ENCODE measurements at places on chromosomes 5 and 9.

DNA sequence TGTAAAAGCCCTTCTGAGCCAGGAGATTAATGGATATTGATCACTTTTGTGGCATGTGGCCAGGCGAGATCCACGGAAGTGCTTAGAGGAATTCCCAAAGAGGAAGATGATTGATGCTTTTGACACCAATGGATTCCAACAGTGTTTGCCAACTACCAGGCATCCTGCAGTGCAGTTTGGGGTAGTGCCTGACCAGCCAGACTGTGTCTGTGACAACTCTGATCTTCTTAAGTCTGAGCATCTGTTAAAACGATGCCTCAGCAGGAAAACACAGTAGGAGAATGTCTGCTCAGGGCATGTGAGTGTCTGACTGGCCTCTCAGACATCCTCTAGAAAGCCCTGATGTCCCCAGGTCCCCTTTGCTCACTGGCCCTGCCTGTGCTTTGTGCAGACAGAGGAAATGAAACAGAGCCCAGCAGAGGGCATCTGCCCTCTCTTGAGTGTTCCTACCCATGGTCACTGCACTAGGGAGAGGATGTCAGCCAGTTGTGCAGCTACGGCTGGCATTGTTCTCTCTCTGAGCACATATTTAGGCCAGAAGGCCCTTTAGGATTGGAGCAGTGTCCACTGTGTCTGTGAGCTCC lies 57.0 kb downstream of the TRPC7 start:
- no peak for DNase-seq

DNA sequence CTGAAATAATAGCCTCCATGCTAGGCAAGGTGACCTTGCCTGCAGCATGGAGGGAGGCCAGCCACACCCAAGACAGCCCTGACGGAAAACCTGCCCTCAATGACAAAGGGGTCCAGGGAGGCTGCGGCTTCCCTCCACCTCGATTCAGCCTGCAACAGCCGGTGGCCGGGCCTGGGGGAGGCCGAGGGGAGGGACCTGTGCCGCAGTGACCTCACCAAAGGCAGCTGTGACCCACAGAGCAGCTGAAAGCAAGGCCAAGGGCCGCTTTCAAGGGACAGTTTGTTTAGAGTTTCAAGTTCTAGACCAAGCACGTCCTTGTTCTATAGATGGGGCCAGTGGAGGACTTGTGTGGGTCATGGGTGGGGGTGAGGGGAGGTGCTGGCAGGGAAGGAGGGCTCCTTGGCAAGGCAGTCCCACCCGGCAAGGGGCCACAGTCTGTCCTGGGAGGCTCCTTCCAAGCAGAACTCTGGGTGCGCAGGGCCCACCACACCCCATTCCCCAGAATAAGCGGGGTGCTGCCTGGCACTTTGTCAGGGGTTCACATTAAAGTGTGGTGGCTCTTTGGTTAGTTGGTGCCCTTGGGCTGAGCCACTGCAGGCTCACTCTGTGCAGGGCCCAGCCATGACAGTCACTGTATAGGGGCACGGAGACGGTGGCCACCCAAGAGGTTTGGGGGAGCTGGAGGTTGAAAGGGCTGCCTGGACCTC lies 226.5 kb downstream of the FANCC start:
- no peak for DNase-seq

- no peak for DNase-seq
Measured at GRCh38 chr9:83327323-83327722, 210.9 kb downstream of the FRMD3 start.

DNA sequence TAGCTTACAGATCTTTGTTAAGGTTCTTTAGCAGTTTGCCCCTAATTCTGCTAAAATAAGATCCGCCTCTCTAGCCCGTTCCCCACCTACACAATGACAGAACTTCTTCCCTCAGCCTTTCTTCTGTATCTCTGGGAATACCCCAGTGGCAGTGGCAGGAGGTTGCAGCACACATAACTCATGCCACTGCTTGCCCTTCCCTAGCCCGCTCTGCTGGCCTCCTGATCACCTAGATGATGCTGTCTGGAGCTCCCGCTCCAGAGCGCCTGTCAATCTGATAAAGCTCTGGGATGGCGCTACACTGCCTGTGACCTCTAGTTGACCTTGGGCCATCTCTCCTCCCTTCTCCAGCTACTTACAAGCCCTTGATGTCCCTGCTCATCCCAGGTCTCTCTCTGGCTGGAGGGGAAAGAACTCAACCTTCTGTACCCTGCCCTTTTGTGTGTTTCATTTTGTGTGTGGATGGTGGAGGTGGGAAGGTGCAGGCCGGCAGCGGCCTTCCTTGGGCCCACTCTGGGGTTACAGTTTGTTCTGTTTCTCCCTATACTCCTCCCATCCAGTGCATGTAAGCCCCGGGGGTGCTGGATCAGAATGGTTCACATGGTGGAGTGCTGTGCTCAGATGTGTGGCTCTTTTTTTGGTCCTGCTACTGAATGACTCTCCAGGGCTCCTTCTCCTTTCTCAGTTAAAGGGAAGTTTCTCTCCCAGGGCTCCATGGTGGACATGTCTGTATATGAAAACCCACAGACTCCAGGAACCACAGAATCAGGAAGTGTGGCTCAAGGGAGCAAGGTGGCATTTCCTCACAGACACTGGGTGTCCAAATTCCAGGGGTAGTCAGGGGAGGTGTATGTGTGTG lies 29.1 kb downstream of the MTX3 start:
- no peak for DNase-seq

- peak; percentile 15 for DNase-seq
Measured at GRCh38 chr5:135966165-135966564, 11.4 kb upstream of the LECT2 start.

All from Right ventricle myocardium inferior (tissue), 1 donor.